ENCODE measurements at places on chromosomes 7 and 10. TPM values are rescaled to one million over a fixed set of nuclear protein-coding genes. Genes with fewer than 3 reads are reported as not detected.
A peak's percentile ranks its signal among the peaks of the same experiment; 100 is the strongest.

- DNase-seq, result no peak
- no peak overlapping the region for H3K27ac ChIP-seq
- no peaks in the 10 kb centered on the region for H3K36me3 ChIP-seq
Measured at GRCh38 chr7:128710481-128710880, 28.7 kb upstream of the CALU start.

- no peak for DNase-seq
- no peaks in the 10 kb centered on the region for H3K4me1 ChIP-seq
- H3K27me3 ChIP-seq, result peaks cover 8% of the 10 kb centered on the region
- H3K36me3 ChIP-seq, result no peaks in the 10 kb centered on the region
- H3K27ac ChIP-seq, result no peak overlapping the region
- H3K4me3 ChIP-seq, result no peak overlapping the region
Measured at GRCh38 chr10:60975716-60976115, 31.7 kb upstream of the RHOBTB1 start.

DNA sequence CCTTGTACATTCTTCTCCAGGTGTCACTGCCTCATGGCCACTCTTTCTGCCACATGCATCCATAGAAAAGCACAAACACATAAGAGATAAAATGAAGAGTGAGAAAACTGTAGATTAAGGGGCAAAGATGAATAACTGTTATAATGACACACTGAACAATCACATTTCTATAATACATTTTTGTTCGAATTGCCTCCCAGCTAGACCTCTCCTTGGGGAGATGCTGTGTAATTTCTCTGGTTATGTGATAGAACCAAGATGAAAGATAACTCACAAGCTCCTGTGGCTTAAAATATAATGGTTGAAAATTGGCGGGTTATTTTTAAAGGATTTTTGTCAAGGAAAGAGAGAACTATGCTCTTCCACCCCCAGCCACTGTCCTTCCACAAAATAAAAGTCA, 60.2 kb upstream of the STEAP1 start:
- no peaks in the 10 kb centered on the region for H3K4me1 ChIP-seq
- no peaks in the 10 kb centered on the region for H3K27me3 ChIP-seq
- no peak for DNase-seq
- no peak overlapping the region for H3K27ac ChIP-seq

DNA sequence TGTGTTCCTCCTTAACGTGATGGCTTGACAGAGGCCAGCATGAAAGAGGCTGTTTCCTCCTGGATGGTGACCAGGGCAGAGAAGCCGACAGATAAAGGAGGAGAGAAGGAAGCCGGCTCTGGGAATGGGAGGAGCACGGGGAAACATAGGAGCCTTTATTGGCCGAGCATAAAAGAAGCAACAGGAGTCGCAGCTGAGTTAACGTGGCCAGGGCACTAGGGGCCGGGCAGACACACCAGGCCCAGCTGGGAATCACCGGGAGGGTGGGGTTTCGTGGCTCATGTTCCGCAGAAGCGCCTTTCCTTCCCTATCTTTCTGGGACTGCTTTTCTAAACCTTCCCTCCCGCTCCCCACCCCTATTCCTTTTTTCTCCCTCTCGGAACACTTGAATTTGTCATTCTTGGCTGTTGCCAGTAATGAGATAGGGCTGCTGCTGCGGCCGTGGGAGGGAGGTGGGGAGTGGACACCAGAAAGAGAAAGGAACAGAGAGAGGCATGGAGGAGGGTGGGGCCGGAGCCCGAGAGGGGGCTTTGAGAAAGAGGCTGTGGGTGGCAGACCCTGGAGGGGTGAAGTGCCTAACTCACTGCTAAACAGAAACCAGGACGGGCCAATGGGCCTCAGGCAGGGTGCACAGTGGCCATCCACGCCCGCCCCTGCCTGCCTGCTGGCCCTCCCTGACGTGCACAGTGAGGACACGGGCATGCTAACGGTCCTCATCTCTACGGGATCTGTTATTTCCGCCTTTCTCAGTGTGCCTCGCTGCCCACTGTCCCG, 65.2 kb downstream of the COL13A1 start:
- no peaks in the 10 kb centered on the region for H3K36me3 ChIP-seq
- no peak for DNase-seq
- H3K4me3 ChIP-seq, result no peak overlapping the region
- no peaks in the 10 kb centered on the region for H3K27me3 ChIP-seq
- no peak overlapping the region for H3K27ac ChIP-seq

The ZNF117 gene
- 2.4 TPM for total RNA-seq

DNA sequence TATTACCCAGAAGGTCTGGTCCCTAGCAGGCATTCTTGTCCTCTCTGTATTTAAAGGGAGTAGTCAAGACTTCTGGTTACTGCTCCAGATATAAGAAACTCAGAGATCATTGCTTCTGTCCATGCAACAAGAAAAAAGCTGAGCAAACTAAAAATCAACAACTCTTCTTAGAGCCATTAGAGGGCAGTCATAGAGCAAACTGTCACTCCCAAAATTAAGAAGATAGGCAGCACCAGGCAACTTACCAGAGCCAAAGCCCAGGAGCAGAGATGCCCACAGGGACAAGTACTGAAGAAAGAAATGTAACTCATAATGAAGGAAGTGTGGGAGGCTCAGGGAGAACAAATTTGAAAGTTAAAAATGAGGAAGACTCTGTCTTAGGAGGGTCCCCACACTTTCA, 472.9 kb upstream of the COBL start:
- H3K4me1 ChIP-seq, result no peaks in the 10 kb centered on the region
- no peak overlapping the region for H3K27ac ChIP-seq
- H3K27me3 ChIP-seq, result no peaks in the 10 kb centered on the region
- H3K36me3 ChIP-seq, result no peaks in the 10 kb centered on the region
- no peak overlapping the region for H3K4me3 ChIP-seq
- DNase-seq, result no peak

DNA sequence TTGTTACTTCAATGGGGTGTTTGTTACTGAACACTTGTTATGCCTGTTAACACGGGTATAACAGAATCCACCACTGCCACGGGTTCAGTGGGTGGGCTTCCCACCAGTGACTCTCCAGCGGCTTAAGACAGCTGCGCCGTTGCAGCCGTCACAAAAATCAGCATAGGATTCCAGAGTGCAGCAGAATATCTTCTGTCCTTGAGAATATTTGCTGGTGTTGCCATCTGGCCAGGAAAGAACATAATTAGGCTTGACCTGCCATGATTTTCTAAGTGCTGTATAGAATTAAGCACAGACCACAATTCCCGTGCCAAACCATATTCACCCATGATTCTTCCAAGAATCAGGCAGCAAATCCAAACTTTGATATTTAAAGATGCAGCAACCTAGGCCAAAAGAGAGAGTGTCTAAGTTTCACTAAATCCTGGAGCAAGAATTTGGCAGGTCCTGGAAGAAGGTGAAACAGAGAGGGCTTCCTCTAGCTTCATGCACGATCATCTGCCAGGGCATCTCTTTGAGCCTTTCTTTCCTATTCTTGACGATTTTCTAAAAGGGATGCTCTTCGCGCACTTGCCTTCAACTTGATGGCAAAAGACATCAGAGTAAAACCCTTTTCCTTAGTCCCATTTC, 95.0 kb downstream of the FRMD4A start:
- no peaks in the 10 kb centered on the region for H3K27me3 ChIP-seq
- no peaks in the 10 kb centered on the region for H3K36me3 ChIP-seq
- no peak overlapping the region for H3K27ac ChIP-seq
- H3K4me3 ChIP-seq, result no peak overlapping the region

The GPC2 gene
- 7.0 TPM for total RNA-seq

The NME8 gene
- total RNA-seq, result not detected

GRCh38 chr10:70619271-70620019, 16.9 kb upstream of the PRF1 start:
- H3K4me3 ChIP-seq, result no peak overlapping the region
- DNase-seq, result no peak
- H3K27me3 ChIP-seq, result peaks cover 6% of the 10 kb centered on the region

The PDLIM1 gene
- 7.3 TPM for total RNA-seq

GRCh38 chr7:14690486-14690885, 212.1 kb downstream of the DGKB start:
- no peaks in the 10 kb centered on the region for H3K27me3 ChIP-seq
- no peaks in the 10 kb centered on the region for H3K36me3 ChIP-seq
- H3K27ac ChIP-seq, result no peak overlapping the region
- DNase-seq, result no peak

DNA sequence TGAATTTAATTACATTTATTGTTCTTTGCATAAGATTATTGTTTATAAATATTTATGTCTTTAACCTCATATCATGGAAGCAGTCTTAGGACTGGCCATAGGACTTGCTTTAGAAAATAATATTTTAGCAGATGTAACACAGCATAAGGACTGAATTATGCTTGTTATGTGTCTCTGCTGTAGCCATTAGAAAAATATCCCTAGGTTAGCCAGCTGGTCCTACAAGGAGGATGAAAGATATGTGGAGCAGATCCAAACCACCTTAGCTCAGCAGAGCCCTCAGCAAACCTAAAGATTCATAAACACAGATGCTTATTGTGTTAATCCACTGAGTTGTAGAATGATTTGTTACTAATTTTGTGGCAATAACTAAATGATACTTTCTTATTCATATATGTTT, 166.0 kb upstream of the COL1A2 start:
- no peaks in the 10 kb centered on the region for H3K4me1 ChIP-seq
- no peaks in the 10 kb centered on the region for H3K36me3 ChIP-seq
- H3K4me3 ChIP-seq, result no peak overlapping the region
- no peaks in the 10 kb centered on the region for H3K27me3 ChIP-seq

DNA sequence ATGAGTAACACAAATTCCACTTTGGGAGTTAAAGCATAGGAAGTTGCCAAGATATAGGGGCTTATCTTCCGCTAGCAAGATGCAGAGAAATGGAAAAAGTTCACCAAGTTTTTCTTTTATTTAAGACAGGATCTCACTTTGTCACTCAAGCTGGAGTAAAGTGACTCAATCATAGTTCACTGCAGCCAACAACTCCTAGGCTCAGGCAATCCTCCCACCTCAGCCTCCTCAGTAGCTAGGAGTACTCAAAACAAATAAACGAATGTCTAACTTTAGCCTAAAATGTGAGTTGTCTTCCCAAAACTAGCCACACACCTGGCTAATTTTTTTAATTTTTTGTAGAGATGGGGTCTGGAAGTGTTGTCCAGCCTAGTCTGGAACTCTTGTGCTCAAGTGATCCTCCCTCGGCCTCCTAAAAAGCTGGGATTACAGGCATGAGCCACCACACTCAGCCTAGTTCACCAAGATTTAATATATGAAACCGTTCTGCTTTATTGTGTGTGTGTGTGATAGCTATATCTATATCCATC, 9.9 kb downstream of the VIM start:
- no peak overlapping the region for H3K4me3 ChIP-seq
- peak overlapping the region; percentile 41 for H3K27ac ChIP-seq
- H3K27me3 ChIP-seq, result no peaks in the 10 kb centered on the region
- DNase-seq, result no peak
- H3K4me1 ChIP-seq, result peaks cover 26% of the 10 kb centered on the region
- H3K36me3 ChIP-seq, result peaks cover 55% of the 10 kb centered on the region

The TYW1B gene
- 9.8 TPM for total RNA-seq

DNA sequence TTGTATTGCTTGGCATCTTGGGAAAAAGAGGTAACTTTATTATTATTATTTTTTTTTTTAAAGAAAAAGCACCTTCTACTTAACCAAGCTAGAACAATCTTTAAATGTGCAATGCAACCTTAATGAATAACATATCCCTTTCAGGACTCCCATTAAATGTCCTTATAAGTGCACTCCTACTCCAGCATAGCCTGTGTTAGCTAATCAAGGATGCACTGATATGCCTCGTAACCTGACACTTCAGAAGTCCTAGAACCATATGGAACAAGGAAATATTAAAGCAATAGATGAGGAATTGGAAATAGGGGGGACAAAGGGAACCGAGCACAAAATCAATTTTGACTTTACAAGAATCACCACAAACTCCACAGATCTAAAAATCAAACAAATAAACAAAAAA, 522.4 kb downstream of the PARD3 start:
- no peaks in the 10 kb centered on the region for H3K36me3 ChIP-seq
- H3K27ac ChIP-seq, result no peak overlapping the region
- DNase-seq, result no peak
- H3K27me3 ChIP-seq, result no peaks in the 10 kb centered on the region
- H3K4me3 ChIP-seq, result no peak overlapping the region
- no peaks in the 10 kb centered on the region for H3K4me1 ChIP-seq
